ENCODE measurements at places on chromosomes 6 and 20.

GRCh38 chr20:13515796-13516558 is 122.8 kb downstream of the TASP1 start:
- DNase-seq, result no peak

DNA sequence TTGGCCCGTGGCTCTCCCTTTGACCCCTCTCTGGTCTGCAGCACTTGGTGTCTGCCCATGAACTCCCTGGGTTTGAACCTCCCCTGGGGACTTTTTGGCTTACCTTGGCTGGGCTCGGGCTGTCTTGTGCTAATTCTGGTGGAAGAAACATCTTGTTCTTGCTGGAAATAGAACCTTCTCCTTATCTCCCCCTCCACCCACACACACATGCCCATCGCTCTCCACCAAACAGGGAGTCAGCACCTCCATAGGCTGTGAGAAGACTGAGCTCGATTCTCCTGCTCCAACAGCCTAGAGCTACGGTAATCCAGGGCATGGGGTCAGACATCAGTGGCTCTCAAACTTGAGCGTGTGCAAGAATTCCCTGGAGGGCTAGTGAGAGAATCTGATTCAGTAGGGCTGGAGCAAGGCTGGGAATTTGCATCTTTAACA is 114.4 kb upstream of the SLC22A23 start:
- DNase-seq, result no peak

DNA sequence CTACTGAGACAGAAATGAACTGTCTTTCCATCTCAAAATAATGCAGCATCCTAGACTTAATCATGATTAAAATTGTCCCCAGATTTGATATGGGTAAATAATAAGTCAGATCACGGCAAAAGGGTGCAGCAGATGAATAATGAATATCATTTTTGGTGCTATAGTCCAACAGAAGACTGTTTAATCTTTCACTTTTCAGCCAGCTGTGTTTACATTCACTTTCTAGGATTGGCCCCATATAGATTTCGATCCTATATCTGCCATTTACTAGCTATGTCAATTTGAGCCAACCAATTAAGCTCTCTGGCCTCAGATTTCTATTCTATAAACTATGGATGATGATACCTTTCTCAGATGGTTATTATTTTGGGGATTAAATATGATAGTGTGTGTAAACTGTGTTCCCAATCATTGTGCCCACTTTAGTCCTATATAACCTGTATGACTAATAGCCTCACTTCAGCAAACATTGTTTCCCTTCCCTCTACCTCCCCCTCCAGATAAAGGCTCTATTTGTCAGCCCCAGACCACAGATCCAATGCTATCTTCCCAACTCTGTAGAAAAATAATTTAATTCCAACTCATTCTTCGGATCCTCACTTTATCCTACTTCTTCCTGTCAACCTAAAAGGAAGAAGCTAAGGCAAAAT is 53.6 kb upstream of the NT5E start:
- no peak for DNase-seq

DNA sequence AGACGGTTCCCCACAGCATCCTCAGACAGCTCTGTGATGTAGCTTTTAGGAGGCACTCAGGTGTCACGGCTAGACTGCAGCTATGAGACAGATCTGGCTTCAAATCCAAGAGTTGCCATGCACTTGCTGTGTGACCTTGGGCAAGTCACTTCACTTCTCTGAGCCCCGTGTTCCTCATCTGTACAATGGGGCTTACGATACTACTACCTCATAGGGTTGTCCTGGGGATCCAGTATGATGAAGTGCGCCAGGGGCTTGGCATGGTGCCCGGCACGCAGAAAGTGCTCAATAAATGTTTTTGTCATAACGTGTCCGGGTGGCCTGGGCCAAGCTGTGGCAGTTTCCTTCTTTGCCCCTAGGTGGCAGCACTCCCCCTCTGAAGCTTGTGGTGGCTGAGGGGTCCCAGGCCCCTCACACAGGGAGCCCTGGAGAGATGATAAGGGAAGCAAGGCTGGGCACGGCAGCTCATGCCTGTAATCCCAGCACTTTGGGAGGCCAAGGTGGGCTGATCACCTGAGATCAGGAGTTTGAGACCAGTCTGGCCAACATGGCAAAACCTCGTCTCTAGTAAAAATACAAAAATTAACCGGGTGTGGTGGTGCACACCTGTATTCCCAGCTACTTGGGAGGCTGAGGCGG is 19.1 kb upstream of the CHMP4B start:
- peak; percentile 31 for DNase-seq

GRCh38 chr6:15356179-15356578 is 110.3 kb downstream of the JARID2 start:
- no peak for DNase-seq

GRCh38 chr20:59923514-59923913 is 9.9 kb downstream of the SYCP2 start:
- no peak for DNase-seq

DNA sequence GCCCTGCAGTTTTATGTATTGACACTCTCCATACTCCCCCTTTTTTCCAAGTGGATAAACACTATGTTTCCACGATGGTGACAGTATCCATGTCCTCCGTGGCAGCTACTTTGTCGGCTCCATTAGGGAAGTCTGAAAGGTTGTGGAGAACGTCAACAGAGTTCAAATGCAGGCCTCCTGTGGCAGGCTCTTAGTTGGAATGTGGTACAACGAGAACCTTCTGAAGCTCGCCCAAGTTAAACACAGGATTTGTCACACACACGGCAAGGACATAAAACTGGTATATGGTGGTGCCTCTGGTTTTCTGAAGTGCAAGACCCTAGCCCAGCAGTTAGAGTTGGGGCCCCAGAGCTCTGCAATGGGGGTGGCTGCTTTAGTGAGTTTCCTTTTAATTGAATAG is 187.0 kb upstream of the TAB2 start:
- DNase-seq, result no peak

DNA sequence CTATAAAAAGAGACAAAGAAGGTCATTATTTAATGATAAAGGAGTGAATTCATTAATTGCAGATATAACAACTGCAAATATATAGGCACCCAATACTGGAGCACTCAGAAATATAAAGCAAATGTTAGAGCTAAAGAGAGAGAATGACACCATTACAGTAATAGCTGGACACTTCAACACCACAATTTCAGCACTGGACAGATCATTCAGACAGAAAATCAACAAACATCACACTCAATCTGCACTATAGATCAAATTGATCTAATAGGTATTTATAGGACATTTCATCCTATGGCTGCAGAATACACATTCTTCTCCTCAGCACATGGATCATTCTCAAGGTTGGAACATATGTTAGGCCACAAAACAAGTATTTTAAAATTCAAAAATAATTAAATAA is 72.7 kb downstream of the MAP7 start:
- no peak for DNase-seq

- no peak for DNase-seq
These were observed 212.9 kb upstream of the PRND start for GRCh38 chr20:4508773-4509172.

GRCh38 chr20:46123482-46124245 is 5.5 kb downstream of the CD40 start:
- DNase-seq, result no peak

- DNase-seq, result no peak
These were observed 84.5 kb upstream of the MCHR2 start for GRCh38 chr6:100078509-100078908.

- DNase-seq, result no peak
These were observed 95.4 kb downstream of the ADGRB3 start for GRCh38 chr6:68730291-68731054.

- no peak for DNase-seq
These were observed 85.5 kb upstream of the NT5E start for GRCh38 chr6:85364344-85364743.

DNA sequence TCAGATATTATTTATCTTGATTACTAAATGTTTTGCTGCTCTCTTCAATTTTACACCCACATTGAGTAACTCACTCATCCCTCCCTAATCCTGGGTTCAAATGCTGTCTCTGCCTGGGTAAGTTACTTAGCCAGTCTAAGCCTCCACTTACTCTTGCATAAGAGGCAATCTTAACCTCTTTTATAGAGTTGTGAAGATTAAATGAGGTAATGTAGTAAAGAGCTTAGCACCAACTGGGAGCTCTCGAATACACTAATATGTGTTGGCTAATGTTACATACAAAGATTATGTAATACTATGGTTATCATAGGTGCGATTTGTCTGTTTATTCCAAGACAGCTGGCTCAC is 134.4 kb upstream of the STMND1 start:
- no peak for DNase-seq

- no peak for DNase-seq
These were observed 103.9 kb downstream of the ALDH8A1 start for GRCh38 chr6:134846031-134846430.

DNA sequence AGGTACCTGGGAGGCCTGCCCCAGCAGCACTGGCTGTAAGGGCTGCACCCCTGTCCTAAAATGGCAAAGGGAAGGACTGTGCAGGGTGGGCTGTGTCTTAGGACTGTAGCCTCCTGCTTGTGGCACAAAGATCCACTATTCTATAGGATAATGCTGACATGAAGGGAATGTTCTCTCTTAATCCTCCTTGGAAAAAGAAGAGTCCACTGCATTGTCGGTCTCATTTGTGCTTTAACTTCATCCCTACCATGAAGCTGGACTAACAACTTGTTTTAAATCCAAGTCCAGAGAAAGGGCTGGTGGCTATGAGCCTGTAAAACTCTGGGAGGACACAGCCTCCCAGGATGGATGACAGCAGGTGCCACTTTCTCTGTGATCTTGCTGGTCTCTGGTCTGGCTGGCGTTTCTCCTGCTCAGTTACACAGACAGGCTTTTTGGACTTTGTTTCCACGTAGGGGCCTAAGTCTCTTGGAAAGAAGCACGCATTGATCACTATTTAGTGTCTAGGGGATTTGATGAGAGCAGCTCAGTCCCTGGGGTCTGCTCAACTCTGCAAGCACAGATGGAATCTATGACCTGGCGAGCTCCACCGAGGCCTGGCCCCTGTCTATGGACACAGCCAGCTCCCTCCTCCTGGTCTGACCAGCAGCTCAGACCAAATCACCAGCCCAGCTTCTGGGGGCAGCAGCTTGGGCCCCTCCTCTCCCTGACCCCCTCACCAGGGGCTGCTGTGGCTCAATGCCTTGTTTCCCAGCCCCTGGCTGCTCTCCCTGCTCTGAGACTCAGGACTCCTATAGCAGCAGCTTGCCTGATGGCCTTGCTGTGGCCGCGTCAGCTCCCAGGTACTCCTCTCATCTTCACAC is 4.8 kb downstream of the CST3 start:
- no peak for DNase-seq

Data from natural killer cell (primary cell).